Inflammatory macrophage (primary cell): ENCODE measurements at places on chromosomes 13 and 19.

GRCh38 chr13:23636360-23636759 is 66.1 kb downstream of the TNFRSF19 start:
- DNase-seq: peak; percentile 18

- DNase-seq: no peak
Observed at GRCh38 chr13:98766697-98767096, 14.2 kb upstream of the SLC15A1 start.

GRCh38 chr19:48102870-48103751 is 7.5 kb downstream of the PLA2G4C start:
- peak; percentile 46 for DNase-seq

DNA sequence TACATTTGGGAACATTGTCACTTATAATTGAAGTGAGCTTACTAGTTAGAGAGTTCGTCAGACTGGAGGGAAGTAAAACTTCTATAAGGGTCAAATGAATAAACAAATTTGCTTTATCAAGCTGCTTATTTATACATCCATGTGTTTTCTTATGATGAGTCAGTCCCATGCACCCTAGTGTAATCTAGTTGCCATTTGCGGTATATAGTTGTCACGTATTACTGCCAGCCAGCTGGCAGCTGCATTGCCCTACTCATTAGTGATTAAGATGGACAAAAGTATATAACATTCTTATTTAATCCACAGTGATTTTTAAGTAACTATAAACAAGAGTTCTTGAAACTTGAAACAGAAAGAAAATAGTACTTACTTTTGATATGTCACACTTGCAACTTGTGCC is 182.4 kb downstream of the GPC6 start:
- no peak for DNase-seq

DNA sequence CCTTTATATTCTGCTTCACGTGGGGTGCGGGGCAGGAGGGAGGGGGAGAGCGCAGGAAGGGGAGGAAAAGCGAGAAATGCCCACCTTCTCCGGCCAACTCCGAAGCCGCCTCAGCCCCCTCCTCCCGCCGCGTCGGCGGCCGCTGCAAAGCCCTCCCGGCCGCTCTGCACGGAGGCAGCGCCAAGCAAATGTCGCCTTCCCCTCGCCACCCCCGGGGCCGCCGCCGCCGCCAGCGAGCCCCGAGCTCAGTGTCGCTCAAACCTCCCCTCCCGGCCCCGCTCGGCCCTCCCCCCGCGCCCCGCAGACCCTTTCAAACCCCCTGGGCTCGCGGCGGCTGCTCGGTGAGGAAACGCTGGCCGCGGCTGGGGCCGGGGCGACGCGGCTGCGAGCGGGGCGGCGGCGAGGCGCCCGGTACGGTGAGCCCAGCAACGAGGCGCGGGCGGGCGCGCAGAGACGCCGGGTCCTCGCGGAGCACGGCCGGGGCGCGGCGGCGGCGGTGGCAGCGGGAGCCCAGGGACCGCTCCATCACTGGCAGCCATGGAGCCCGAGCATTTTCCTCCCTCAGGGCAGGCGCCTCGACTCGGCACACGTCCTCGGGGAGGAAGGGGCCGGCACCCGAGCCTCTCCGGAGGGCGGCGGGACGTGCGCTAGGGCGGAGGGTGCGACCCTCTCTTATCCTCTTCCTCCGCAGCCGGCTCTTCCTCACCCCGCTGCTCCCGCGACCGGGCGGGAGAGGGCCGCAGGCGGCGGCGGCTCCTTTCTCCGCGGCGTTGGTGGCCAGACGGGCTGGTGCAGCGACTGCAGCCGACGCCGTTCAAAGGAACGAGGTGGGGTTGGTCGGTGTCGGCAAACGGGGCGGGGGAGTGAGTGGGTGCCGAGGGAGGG is 463 bp upstream of the TSC22D1 start:
- peak; percentile 25 for DNase-seq

GRCh38 chr13:98959786-98960605 is 17.9 kb downstream of the DOCK9 start:
- no peak for DNase-seq

- no peak for DNase-seq
Observed at GRCh38 chr19:51025809-51026553, 435 bp downstream of the KLK11 start.
